Left lobe of liver (tissue), 2 donors: ENCODE measurements at places on chromosomes 4 and X. TPM values are rescaled to one million over a fixed set of nuclear protein-coding genes. Genes with fewer than 3 reads are reported as not detected.

DNA sequence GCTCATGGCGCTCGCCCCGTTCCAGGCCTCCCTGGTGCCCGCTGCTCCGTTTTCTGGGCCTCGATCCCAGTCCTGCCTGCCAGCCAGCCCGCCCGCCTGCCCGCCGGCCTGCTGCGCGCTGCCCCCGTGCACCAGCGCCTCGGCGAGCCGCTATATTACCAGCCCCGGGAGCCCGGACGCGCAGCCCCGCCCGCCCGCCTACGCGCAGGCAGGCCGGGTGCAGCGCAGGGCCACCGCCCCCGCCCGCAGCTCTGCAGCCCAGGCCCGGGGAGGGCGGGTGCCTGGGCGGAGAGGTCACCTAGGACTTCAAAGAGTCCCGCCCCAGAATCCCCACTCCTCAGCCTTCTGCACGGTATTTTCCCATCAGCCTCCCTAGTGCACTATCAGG, at the start of gene MAOB:
TSS of gene MAOB (minus strand) at position 157 of the 388 bp plus-strand sequence. CDS start at position 6, 151 bp downstream.
- peak; percentile 77 for DNase-seq

GRCh38 chr4:124804041-124804440, 91.5 kb upstream of the ANKRD50 start:
- no peak for DNase-seq

DNA sequence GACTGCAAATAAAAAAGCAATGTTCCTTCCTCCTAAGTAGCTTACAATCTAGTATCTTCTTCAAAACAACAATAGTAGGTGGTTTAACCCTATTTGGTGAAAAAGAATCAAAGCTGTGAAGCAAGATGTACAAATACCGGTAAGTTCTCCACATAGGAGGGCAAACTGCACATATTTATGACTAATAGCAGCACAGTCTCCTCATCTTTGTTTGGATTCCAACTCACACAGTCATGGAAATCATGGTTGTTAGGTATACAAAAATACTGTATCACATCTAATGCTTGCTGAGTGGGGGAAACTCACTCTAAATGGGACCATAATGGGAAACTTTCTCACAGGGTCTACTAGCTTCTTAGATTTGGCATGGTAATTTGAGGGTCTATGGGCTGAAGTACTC, 597.2 kb downstream of the INPP4B start:
- no peak for DNase-seq

- no peak for DNase-seq
Observed at GRCh38 chrX:83771664-83772063, 89.3 kb upstream of the CYLC1 start.

DNA sequence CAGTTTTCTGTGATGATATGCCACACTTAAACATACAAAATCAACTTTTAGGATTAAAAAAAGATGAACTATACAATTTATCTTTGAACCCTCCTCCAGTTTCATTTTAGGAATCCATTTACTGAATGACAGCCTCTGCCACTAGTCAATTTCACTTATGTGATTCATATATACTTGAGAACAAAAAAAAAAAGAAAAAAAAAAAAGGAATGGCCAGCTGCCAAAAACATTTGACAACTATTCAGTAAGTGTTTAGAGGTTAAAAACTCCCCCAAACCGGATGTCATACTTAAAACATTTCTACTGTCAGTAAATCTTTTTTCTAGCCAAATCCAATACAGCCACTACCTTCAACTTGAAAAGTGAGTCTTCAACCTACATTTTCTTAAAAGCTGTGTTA, 266.7 kb upstream of the MAGEB2 start:
- no peak for DNase-seq

- peak; percentile 38 for DNase-seq
Observed at GRCh38 chr4:1460967-1461868, 55.0 kb upstream of the NKX1-1 start.

GRCh38 chr4:145870155-145871020, 68.2 kb downstream of the ZNF827 start:
- no peak for DNase-seq

DNA sequence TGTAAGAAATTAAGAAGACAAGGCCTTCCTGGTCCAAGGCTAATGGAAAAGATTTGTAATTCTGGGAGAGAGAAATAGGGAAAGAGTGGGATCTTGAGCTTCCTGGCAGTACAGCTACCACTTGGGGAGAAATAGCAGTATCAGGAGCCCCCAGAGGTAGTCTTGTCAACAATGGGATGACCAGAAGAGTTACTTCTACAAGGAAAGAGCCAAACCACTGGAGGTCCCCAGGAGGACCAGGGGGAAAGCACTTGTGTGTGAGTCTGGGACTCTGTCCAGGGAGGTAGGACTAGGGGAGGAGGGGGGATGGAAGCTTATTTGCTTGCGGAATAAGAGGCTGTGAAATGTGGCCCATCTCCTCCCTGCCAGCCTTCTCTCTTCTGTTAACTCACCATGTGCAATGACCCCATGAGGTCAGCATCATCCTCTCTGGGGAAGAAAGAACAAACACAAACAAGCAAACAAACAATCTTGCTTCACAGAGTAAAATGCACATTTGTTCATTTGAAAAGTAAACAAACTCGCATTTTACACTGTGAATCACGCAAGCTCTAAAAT, 160.1 kb downstream of the STK32B start:
- no peak for DNase-seq

DNA sequence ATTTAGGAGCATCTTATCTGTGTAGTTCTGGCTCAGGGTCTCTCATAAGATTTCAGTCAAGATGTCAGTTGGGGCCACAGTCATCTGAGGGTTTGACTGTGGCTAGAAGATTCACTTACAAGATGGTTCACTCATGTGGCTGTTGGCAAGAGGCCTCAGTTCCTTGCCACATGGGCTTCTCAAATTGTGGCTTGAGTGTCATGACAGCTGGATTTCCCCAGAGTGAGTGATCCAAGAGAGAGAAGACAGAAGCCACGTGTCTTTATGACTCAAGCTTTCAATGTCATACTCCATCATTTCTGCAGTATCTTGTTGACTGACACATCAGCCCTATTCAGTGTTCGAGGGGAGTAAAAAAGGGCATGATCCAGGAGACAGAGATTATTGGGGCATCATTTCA, 131.3 kb upstream of the AP1S2 start:
- DNase-seq, result no peak

- DNase-seq, result no peak
Observed at GRCh38 chr4:152565333-152565732, 29.4 kb upstream of the FBXW7 start.

- no peak for DNase-seq
Observed at GRCh38 chrX:132909643-132910042, 48.8 kb downstream of the HS6ST2 start.

DNA sequence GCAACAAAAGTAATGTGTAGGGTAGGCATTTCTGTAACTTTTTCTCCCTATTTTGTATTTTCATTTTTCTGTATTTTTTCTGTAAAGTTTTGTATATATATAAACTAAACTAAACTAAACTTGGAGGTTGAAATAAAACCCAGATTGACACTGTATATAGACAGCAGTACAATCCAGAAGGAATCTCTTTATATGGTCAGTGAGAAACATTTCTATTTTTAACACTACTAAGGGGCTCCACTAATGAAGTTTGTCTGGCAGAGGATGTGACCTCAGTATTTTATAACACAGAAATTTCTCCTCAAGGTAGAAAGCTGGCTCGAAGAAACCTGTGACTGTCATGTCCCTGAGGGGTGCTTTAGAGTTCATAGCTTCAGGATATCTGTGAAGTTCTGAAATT, 959.2 kb downstream of the ADGRL3 start:
- no peak for DNase-seq

DNA sequence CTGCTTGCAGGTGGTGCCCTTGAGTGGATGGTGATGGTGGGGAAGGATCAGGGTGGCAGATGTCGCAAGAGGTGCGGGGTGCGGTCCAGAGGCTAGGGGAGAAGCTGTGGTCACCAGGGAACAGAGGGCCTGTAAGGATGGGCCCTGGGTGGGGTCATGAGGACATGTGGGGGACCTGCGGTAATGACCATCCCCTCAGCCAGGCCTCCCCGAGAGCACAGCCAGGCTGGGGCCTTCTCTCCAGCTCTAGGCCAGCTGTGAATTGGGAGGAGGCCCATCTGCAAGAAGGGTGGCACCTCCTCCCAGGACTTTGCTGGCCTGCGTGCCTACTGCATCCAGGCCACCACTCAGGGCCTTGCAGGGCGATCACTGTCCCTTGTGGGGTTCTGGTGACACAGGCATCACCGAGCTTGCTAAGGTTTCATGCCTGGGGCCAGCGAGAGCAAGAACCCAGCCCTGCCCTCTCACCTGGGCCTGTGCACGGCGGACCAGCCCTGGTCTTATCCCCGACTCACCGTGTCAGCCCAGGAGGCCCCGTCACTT, 34.1 kb upstream of the MXD4 start:
- DNase-seq, result peak; percentile 35

GRCh38 chr4:64503416-64503815, 94.2 kb upstream of the TECRL start:
- no peak for DNase-seq

DNA sequence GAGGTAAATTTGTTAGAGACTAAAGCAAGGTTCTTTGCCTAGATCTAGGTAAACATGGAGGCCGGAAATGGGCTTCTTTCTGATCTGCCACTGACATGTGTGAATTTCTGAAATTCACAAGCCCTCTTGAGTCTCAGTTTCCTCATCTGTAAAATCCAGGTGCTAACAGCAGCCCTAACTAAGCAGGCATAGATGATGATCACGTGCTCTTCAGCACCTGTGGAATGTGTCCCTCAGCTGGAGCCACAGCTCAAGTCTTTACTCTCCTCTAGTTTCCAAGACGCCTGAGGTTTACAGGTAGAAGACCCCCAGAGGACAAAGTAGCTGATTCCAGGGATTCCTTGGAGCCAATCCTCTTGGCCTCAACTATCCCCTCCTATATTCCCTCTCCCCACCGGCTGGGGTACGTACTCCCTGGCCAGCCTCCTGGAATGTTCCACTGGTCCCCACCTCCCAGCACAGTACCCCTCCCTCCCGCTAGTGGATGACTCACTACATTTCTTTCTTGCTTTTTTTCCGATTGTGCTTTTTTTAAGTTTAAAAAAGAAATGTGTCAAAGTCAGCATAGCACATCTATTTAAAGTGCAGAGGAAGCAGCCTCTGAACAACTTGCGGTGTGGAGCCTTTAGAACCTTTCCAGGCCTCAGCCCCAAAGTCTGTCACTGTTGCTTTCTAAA, 98.4 kb downstream of the PHKA2 start:
- DNase-seq, result no peak

DNA sequence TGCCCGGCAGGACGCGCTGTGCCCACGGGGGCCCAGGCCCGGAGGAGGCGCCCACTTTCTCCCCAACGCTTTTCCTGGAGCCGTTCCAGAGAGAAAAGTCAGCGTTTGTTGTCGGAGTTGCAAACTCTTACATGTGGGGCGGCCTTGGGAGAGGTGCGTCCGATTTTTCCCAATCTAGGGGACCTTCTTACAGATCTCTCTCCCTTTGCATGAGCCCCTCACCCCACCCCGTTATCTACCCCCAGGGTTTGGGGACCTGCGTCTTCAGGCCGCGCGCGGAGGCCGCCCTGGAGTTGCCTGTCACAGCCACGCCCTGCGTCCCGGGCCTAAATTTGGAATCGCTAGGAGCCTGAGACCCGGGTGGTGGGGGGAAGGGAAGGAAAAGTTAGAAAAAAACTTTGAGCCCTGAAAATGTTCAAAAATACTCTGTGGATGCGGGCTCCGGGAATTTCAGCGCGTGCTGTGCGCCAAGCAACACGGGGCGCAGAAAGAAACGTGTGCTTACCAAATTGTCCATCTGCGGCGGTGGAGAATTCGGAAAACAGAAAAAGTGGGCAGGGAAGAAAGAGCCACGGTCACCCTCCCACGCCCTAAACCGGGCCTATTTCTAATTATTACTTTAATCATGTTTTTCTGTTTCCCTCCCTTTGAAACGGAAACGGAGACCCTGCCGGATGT, 587 bp downstream of the CD99 start:
- peak; percentile 56 for DNase-seq

DNA sequence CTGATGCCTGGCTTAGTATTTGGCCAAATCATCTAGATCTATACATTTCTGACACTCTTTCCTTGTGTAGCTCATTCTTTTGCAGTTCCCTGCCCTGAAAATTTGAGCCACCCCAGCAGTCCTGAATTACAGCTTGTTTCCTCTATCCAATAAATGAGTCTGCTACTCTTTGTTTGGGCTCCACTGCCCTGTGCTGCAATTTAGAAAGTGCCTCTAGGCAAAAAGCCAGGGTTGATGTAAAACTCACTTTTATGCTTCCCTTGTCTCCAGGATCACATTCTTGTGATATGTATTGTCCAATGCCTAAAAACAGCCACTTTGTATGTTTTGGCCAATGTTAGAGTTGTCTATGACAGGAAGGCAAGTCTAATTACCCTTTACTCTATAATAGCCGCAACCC, 101.7 kb upstream of the MAP3K15 start:
- no peak for DNase-seq

DNA sequence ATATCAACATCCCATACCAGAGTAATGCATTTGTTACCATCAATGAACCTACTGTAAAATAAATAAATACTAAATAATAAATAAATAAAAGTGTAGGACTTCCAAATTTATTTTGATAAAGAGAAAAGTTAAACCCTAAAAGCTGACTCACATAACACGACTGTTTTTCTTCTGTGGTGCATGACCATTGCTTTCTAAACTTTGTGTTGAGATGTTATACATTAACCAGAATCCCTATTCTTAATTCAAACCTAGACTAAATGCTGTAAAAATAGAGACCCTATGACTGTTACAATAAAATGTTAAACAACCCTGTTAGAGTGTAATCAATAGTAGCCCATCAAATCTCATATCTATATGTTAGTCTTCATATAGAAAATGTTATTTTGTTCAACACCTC, 20.9 kb upstream of the PRMT9 start:
- DNase-seq, result no peak

Gene SPIN2A
- total RNA-seq, result 0.28 TPM

Gene GABRG1
- total RNA-seq, result not detected

Gene BTC
- total RNA-seq, result 0.20 TPM

Gene MAGEA10
- total RNA-seq, result not detected

Gene PNMA3
- total RNA-seq, result 0.23 TPM

Gene CLGN
- 0.50 TPM for total RNA-seq

Gene HTT
- total RNA-seq, result 25.1 TPM

Gene HDAC6
- 113 TPM for total RNA-seq

Gene SLC9A7
- total RNA-seq, result 8.6 TPM
